ENCODE measurements at places on chromosomes 1 and 21. TPM values are rescaled to one million over a fixed set of nuclear protein-coding genes. Genes with fewer than 3 reads are reported as not detected.

GRCh38 chr21:21200103-21200938 is 202.1 kb downstream of the NCAM2 start:
- no peaks in the 10 kb centered on the region for H3K27me3 ChIP-seq
- peak overlapping the region; percentile 9 for H3K4me3 ChIP-seq
- no peaks in the 10 kb centered on the region for H3K36me3 ChIP-seq
- no peaks in the 10 kb centered on the region for H3K4me1 ChIP-seq
- peak; percentile 85 for DNase-seq

DNA sequence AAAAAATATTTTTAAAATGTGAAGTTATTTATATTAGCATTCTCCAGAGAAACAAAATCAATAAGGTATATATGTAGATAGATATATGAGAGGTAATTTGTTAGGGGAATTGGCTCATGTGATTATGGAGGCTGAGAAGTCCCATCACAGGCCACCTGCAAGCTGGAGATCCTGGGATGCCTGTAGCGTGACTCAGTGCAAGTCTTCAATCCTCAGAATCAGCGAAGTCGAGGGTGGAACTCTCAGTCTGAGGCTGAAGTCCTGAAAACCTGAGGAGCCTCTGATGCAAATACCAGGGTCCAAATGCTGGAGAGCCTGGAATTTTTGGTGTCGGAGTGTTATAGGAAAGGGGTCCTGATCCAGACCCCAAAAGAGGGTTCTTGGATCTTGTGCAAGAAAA is 658.5 kb downstream of the USP25 start:
- no peaks in the 10 kb centered on the region for H3K36me3 ChIP-seq
- no peak overlapping the region for H3K4me3 ChIP-seq
- DNase-seq = no peak
- no peaks in the 10 kb centered on the region for H3K4me1 ChIP-seq
- H3K27ac ChIP-seq = no peak overlapping the region

GRCh38 chr1:64093941-64094340 is 109.5 kb upstream of the UBE2U start:
- H3K4me3 ChIP-seq = no peak overlapping the region
- peak; percentile 77 for DNase-seq
- no peaks in the 10 kb centered on the region for H3K27me3 ChIP-seq
- no peaks in the 10 kb centered on the region for H3K36me3 ChIP-seq
- H3K27ac ChIP-seq = peak overlapping the region; percentile 36
- peaks cover 10% of the 10 kb centered on the region for H3K4me1 ChIP-seq

WNT3A gene
- 1.5 TPM for total RNA-seq

- H3K27me3 ChIP-seq = no peaks in the 10 kb centered on the region
- no peaks in the 10 kb centered on the region for H3K36me3 ChIP-seq
- H3K27ac ChIP-seq = no peak overlapping the region
- H3K4me3 ChIP-seq = no peak overlapping the region
- DNase-seq = peak; percentile 87
Measured at GRCh38 chr1:26602378-26602959, 72.9 kb downstream of the RPS6KA1 start.

DNA sequence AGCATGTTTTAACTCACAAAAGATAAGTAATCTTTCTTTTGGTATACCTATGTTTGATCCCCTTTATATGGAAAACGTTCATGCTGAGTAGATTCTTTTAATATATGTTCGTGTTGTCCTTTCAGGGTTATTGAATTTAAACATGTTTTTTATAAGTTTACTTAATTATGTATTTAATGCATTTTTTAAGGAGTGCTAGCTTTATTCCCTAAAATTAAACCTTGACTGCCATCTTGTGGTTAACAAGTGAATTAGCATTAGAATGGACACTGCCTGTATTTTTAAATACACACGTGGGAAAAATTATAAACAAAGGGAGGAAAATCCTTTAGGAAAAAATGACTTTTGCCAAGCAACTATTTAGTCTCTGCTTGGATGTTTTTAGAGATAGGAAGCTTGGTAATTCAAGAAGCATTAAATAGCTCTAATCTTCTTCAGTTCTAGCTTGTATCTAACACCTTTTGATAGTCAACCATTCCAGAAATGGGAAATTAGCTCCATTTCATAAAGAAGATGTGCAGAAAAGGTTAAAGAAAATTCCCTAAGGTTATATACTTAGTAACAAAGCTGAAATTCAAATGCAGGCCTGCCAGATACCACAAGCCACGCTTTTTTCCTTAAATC is 43.0 kb downstream of the UBE2U start:
- DNase-seq = peak; percentile 69
- no peaks in the 10 kb centered on the region for H3K36me3 ChIP-seq
- no peak overlapping the region for H3K27ac ChIP-seq
- H3K4me3 ChIP-seq = no peak overlapping the region
- H3K27me3 ChIP-seq = no peaks in the 10 kb centered on the region
- peaks cover 28% of the 10 kb centered on the region for H3K4me1 ChIP-seq

GRCh38 chr1:226100436-226101391 is 38.2 kb downstream of the H3-3A start:
- no peaks in the 10 kb centered on the region for H3K27me3 ChIP-seq
- DNase-seq = peak; percentile 58
- H3K27ac ChIP-seq = no peak overlapping the region
- H3K4me1 ChIP-seq = peaks cover 44% of the 10 kb centered on the region

GRCh38 chr1:68287241-68287640 is 54.9 kb upstream of the WLS start:
- H3K4me3 ChIP-seq = no peak overlapping the region
- no peak overlapping the region for H3K27ac ChIP-seq
- no peaks in the 10 kb centered on the region for H3K36me3 ChIP-seq

DNA sequence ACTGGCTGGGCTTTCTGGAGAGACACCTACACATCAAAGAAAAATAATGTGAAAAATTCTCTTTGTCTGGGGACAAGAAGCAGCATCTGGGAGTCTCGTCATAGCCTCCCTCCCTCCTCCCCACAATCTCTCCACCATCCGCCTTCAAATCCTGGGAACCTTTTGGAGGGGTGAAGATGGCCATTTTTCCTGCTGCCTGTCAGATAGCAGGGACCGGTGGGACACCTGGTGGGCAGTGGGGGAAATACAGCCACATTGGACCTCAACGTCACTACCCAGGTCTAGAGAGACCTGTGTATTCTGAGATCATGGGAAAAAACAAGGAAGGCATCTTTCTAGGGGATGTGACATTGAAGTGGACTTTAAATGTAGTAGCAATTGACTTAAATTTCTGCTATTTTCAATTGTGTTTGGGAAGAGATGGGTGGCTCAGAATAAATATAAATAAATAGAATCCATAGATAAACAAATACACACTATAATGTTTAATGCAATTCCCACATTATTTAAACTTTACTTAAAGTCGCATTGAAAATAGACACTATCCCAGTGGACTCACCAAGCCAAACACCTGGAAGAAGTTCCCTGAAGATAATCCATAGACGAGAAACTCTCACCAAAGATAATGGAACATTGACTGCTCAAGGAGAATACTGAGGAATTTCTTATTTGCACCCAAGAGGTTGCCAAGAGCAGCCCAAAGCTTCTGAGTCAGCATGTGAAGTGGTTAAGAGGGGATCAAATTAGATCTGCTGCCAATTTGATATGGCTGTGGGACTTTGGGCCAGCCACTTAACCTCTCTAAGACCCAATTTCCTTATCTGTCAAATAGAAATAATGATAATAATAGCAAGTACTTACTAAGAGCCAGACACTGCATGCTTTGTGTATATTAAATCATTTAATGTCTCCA is 147.6 kb upstream of the CAMK1G start:
- peaks cover 15% of the 10 kb centered on the region for H3K36me3 ChIP-seq
- peaks cover 53% of the 10 kb centered on the region for H3K4me1 ChIP-seq
- peak; percentile 98 for DNase-seq
- H3K4me3 ChIP-seq = no peak overlapping the region
- H3K27me3 ChIP-seq = no peaks in the 10 kb centered on the region

RNF220 gene
- total RNA-seq = 100 TPM

DNA sequence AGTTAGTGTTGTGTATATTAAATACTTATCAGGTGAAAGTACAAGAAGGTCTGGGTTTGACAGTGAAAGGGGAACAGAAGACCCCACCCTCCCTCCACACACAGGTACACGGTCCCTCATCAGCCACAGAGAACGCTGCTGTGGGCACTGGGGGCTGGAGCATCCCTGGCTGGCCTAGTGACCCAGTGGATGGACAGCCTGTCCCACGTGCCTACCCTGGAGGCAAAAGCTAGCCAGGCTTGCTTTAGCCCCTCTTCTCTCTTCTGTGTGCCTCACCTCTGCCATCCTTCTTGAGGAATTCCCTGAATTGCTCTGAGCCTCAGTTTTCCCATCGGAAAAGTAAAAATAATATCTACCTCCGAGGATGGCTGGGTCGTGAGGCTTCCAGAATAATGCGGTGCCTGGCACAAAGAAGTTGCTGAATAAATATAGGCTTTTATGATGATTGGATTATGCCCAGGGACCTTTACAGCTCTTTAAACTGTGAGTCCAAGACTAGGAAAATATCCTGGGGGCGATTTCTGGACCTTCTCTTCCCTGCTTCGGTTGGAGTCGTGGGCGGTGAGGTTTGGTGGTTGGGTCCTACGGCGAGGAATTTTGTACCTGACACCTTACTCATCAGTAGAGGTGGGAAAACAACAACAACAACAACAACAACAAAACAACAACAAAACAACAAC is 918 bp downstream of the IFNLR1 start:
- H3K4me1 ChIP-seq = peaks cover 38% of the 10 kb centered on the region
- H3K27me3 ChIP-seq = no peaks in the 10 kb centered on the region
- H3K36me3 ChIP-seq = no peaks in the 10 kb centered on the region
- DNase-seq = peak; percentile 45
- peak overlapping the region; percentile 56 for H3K27ac ChIP-seq

GRCh38 chr21:16211339-16212303 is 481.8 kb downstream of the USP25 start:
- DNase-seq = no peak
- H3K27ac ChIP-seq = no peak overlapping the region
- H3K27me3 ChIP-seq = peaks cover 36% of the 10 kb centered on the region
- no peak overlapping the region for H3K4me3 ChIP-seq
- no peaks in the 10 kb centered on the region for H3K36me3 ChIP-seq

ZNF697 gene
- 3.9 TPM for total RNA-seq

- no peak overlapping the region for H3K4me3 ChIP-seq
- peaks cover 43% of the 10 kb centered on the region for H3K4me1 ChIP-seq
- DNase-seq = no peak
- no peaks in the 10 kb centered on the region for H3K36me3 ChIP-seq
- no peaks in the 10 kb centered on the region for H3K27me3 ChIP-seq
- H3K27ac ChIP-seq = no peak overlapping the region
Measured at GRCh38 chr1:39115271-39116110, 89.0 kb upstream of the MACF1 start.

- H3K4me1 ChIP-seq = no peaks in the 10 kb centered on the region
- no peaks in the 10 kb centered on the region for H3K36me3 ChIP-seq
Measured at GRCh38 chr1:65997693-65998092, 205.0 kb downstream of the PDE4B start.

- H3K36me3 ChIP-seq = no peaks in the 10 kb centered on the region
- no peak for DNase-seq
- H3K27me3 ChIP-seq = no peaks in the 10 kb centered on the region
- H3K4me1 ChIP-seq = no peaks in the 10 kb centered on the region
- no peak overlapping the region for H3K27ac ChIP-seq
Measured at GRCh38 chr1:40397258-40397657, 23.7 kb downstream of the SMAP2 start.

GRCh38 chr1:232493869-232494268 is 136.1 kb downstream of the SIPA1L2 start:
- no peak for DNase-seq
- H3K27ac ChIP-seq = no peak overlapping the region
- H3K4me3 ChIP-seq = no peak overlapping the region
- H3K27me3 ChIP-seq = no peaks in the 10 kb centered on the region
- no peaks in the 10 kb centered on the region for H3K4me1 ChIP-seq

RHD gene
- not detected for total RNA-seq

GRCh38 chr21:41095983-41096382 is 72.0 kb upstream of the BACE2 start:
- no peak overlapping the region for H3K4me3 ChIP-seq
- DNase-seq = no peak
- no peaks in the 10 kb centered on the region for H3K36me3 ChIP-seq

- DNase-seq = no peak
- H3K27ac ChIP-seq = no peak overlapping the region
- no peaks in the 10 kb centered on the region for H3K4me1 ChIP-seq
- H3K27me3 ChIP-seq = peaks cover 42% of the 10 kb centered on the region
Measured at GRCh38 chr1:4064150-4064889, 164.2 kb upstream of the C1orf174 start.

WDR64 gene
- total RNA-seq = not detected

RNU1-4 gene
- under 0.01 TPM for total RNA-seq

DNA sequence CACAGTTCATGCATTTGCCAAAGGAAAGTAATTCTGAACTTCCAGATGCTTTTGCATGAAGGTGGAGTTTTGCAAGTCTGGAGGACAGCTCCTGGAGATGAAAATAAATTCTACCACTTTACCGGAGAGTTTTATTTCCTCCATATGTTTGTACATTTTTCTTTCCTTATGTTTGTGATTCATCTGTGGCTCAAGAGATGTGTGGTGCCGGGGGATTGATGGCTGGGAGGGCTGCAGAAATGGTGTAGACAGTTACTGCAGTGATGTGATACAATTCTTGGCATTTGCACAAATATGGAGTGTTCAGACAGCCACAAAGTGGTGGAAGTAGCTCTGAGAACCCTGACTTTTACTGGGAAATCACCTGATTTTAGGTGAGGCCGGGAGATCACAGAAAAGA is 58.5 kb upstream of the ASB17 start:
- no peak overlapping the region for H3K27ac ChIP-seq
- no peaks in the 10 kb centered on the region for H3K36me3 ChIP-seq
- H3K4me3 ChIP-seq = no peak overlapping the region
- peaks cover 31% of the 10 kb centered on the region for H3K27me3 ChIP-seq
- H3K4me1 ChIP-seq = no peaks in the 10 kb centered on the region

TFF2 gene
- total RNA-seq = 22.9 TPM

CHRNB2 gene
- total RNA-seq = not detected

ENO1 gene
- 3,669 TPM for total RNA-seq

GRCh38 chr1:148385371-148386030 is 97.6 kb downstream of the PPIAL4G start:
- DNase-seq = no peak
- H3K27ac ChIP-seq = no peak overlapping the region
- no peaks in the 10 kb centered on the region for H3K36me3 ChIP-seq
- H3K27me3 ChIP-seq = no peaks in the 10 kb centered on the region

DNA sequence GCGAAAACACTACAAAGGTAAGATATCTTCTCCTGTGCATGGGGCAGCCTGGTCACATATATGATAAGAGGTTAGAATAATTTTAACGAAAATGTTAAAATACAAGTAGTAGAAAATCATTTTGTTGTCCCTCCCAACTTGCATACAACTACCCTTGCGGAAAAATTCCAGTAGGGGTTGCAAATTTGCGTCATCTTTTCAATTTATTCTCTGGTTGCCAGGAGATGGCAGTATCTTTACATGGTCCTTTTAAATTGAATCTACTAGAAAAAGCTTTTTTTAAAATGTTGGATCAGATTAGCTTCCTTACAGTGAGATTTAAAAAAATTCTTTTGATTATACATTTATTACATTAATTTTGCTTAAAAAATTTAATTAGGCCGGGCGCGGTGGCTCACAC is 10.9 kb downstream of the S100PBP start:
- no peaks in the 10 kb centered on the region for H3K4me1 ChIP-seq
- H3K27ac ChIP-seq = no peak overlapping the region
- peaks cover 48% of the 10 kb centered on the region for H3K36me3 ChIP-seq

GRCh38 chr1:43707190-43708001 is at the start of gene ST3GAL3:
Gene ST3GAL3 (plus strand): TSS chr1:43707536. CDS start chr1:43736263, 28,727 bp downstream.
- peak within 1 kb of the TSS; percentile 48 for H3K27ac ChIP-seq
- H3K4me3 ChIP-seq = peak within 1 kb of the TSS; percentile 83
- H3K36me3 ChIP-seq = peaks cover 18% of the 10 kb centered on the region
- DNase-seq = peak; percentile 94

GRCh38 chr21:44449473-44450363 is 5.6 kb upstream of the LRRC3 start:
- H3K4me3 ChIP-seq = no peak overlapping the region
- no peaks in the 10 kb centered on the region for H3K36me3 ChIP-seq
- H3K27ac ChIP-seq = no peak overlapping the region
